ENCODE measurements at places on chromosomes 12 and 14.

DNA sequence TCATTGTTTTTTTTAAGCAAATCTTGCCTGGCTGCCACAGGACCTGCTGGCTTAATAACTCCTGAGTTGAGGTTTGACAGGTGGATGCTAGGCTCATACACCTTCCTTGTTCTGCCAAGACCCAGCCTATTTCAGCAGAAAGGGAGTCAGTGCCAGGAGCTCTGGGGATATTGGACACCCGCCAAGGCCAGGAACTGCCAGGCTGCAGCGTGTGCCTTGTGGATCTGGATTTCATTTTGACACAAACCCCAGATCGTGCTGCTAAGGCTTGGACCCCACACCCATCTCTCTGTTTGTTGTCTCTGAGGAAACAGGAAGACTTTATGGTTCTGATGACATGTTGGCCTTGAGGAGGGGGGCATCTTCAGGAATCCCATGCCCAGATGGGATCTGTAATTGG, 44.4 kb upstream of the PRIMA1 start:
- DNase-seq: no peak

- DNase-seq: no peak
Observed at GRCh38 chr14:92945959-92946846, 23.3 kb downstream of the CHGA start.

- no peak for DNase-seq
Observed at GRCh38 chr12:49190974-49191373, 2.1 kb upstream of the TUBA1A start.

DNA sequence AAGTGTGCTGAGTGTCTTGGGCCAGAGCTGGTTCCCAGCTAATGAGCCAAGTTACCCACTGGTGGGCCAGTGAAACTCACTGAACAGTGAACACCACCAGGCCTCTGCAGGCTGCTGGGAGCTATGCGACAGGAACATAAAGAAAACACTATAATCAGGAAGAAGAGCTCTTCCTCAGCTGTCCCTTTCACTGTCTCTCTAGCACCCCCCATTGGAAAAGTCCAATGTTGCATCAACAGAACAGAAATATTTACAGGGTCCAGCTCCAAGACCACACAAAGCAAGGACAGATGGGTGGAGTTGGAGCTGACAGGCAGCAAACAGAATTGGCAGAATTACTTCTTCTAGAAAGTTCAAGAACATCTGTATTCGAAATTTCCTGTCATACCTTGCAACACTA, 903.6 kb upstream of the TMEM132C start:
- no peak for DNase-seq

GRCh38 chr12:58710901-58711300, 209.4 kb downstream of the LRIG3 start:
- no peak for DNase-seq

DNA sequence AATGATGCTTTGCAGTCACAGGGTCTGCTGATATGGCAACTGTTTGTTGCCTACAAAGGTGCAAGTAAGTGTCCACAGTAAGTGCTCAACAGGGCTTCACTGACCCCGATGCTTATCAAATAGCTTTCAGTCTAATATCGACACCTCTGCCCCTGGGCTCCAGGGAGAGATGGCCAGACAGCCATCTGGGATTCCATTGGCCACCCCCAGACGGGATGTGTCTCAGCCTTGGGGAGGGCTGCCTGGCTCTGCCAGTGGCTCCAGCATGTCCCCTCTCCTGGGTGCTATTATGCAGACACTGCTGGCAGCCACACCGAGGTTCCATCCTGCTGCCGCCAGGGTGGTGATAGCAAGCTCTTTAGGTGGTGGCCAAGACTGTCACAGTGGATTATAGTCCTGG, 57.4 kb downstream of the DGLUCY start:
- no peak for DNase-seq

GRCh38 chr14:51094282-51094821, 553 bp downstream of the TRIM9 start:
- no peak for DNase-seq

DNA sequence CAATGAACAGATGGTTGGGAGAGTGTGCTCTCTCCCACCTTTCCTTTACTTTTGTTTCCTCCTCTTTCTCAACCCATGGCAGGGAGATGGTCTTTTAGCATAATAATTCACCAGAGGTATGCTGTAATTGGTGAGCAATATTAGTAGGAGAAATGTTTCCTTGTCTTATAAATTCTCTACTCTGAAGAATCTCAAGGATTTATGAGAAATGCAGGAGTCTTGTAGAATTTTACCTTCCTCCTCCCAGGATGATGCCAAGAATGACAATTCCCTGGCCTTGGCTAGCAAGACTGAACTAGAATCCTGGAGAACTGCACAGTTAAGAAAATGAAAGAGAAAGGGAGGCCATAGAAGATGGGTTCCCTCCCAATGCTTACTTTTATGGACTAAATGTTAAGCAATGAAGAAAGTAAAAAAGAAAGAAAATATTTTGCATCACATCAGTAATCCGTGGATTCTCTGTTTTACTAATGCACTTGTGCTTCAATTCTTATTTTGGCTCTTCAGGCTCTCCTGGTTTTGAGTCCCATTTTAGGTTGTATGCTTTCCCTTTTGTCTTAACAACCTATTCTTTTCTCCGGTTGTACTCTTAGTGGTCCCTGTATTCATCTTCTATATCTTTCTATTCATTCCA, 192.9 kb upstream of the GARIN6 start:
- no peak for DNase-seq

GRCh38 chr14:73167727-73168126, 31.4 kb downstream of the PSEN1 start:
- no peak for DNase-seq

DNA sequence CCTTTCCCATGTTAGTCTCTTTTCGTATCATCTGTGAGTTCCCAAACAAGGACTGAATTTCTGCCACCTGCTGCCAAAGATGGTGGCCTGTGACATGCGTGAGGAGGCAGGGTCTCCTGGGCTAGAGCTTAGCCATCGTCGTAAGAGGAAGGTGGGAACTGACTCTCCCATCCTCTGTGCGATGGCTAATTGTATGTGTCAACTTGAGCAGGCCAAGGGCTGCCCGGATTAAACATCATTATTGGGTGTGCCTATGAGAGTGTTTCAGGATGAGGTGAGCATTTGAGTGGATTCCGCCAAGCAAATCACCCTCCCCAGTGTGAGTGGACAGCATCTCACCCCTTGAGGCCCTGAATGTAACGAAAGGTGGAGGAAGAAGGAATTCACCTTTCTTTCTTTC, 220.7 kb upstream of the DIO3 start:
- no peak for DNase-seq

DNA sequence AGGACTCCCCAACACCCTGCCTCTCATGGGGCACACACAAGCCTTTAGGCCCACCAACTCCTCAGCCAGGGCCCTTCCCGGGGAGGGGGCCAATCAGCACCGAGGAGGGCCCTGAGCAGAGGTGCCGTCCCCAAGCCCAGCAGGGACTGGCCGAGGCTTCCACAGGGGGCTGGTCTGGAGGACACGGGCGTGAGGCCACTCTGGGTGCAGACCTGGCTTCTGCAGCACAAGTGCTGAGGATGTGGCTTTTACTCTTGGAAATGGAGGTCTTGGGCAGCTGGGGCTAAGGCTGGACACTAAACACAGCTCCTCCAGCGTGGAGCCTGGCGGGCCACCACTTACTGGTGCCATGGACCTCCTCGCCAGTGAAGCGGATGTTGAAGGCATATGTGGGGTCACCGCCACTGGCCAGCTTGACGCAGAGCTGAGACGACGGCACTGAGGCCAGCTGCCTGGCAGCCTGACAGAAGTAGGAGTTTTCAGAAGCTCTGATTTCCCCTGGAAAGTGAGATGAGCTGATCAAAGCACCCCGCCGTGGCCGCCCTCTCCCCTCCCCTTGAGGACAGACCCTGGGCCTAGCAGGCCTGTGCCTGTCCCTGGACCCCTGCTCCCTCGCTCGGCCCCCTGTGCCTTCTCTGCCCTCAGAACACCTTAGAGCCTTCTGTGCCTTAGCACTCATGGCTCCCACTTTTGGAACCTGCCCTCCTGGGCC, 44.0 kb downstream of the TRAFD1 start:
- DNase-seq: no peak

DNA sequence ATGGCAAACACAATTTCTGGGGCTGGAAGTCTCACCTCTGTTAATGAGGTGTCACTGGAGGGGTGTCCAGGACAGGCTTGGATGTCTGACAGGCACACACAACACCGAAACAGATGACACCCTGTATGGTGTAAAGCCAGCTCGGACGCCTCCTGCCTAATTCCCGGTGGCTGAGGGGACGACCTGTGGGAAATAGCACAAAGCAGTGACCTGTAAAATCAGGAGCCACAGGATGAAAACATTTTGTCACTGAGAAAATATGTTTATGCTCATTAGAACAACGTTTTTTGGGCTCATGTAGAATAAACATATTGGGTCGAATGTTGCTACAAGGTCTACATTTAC, 285.0 kb upstream of the RTL1 start:
- no peak for DNase-seq

GRCh38 chr12:57472391-57472790, 7.3 kb downstream of the ARHGAP9 start:
- DNase-seq: no peak

- no peak for DNase-seq
Observed at GRCh38 chr12:96590970-96591369, 101.6 kb downstream of the CFAP54 start.

DNA sequence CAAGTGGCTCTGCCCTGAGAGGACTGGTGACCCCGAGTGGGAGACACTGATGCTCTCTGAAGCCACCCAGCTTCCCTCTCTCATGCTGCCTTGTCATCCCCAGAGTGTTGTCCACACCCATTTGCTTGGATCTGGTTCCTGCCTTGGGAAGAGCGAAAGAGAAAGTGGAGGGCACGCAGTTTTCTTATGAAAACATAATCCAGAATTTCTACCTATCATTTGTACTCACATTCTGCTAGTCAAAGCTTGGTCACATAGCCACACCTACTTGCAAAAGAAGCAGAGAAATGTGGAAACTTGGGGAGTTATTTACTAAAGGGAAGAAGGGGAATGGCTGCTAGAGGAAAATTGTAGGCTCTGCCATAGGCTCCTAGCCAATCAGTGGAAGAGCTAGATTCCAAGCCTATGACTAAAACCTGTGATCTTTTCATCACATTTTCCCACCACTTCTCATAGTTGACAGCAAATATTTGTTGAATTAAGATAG, 326.3 kb downstream of the ZFP36L1 start:
- DNase-seq: no peak

GRCh38 chr14:71429902-71430301, 502.3 kb upstream of the RGS6 start:
- DNase-seq: no peak

DNA sequence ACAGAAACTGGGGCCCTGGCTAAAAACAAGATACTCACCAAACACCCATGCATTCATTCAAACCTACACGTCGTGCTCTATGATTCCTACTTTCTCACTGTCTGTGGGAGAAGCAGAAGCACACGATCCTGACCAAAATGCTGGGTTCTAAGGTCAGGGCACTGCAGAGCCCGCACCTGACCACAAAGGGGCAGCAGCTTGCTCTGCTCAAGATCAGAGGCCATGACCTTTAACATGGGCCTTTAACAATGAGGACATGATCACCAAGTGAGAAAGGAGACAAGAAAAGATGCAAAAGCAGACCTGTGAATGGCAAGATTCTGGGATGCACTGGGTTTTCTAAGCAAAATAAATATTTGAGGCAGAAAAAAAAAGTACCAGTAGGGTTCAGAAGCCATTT, 40.1 kb upstream of the VPS33A start:
- no peak for DNase-seq

GRCh38 chr14:23550131-23550811, 1.3 kb downstream of the ZFHX2 start:
- no peak for DNase-seq

Data from left renal cortex interstitium (tissue), 4 donors.